ENCODE measurements at places on chromosomes 2 and 18. TPM values are rescaled to one million over a fixed set of nuclear protein-coding genes. Genes with fewer than 3 reads are reported as not detected.

The GREB1 gene
- total RNA-seq = 0.13 TPM

The ARHGAP28 gene
- total RNA-seq = 5.3 TPM

The SF3B6 gene
- total RNA-seq = 169 TPM

The KDM3A gene
- total RNA-seq = 11.6 TPM

The ITPRIPL1 gene
- 5.3 TPM for total RNA-seq

The PLGLB2 gene
- total RNA-seq = 0.32 TPM

The HMSD gene
- 0.78 TPM for total RNA-seq

The TET3 gene
- total RNA-seq = 4.8 TPM

The AKAIN1 gene
- not detected for total RNA-seq

The PCARE gene
- total RNA-seq = not detected

The SRBD1 gene
- 9.1 TPM for total RNA-seq

The DSC3 gene
- total RNA-seq = 1.4 TPM

The KIAA1328 gene
- 4.0 TPM for total RNA-seq

The IL18RAP gene
- total RNA-seq = 0.26 TPM

The CKAP2L gene
- total RNA-seq = 19.4 TPM

The MBP gene
- 1.8 TPM for total RNA-seq

The STPG4 gene
- not detected for total RNA-seq

The ERFE gene
- 2.4 TPM for total RNA-seq

The STARD6 gene
- not detected for total RNA-seq

The RAB6D gene
- total RNA-seq = not detected

The LRATD1 gene
- total RNA-seq = 0.64 TPM

The POU3F3 gene
- total RNA-seq = 0.39 TPM

The EVX2 gene
- total RNA-seq = not detected

The TDRD15 gene
- not detected for total RNA-seq

The CIAO1 gene
- 94.4 TPM for total RNA-seq

The TBR1 gene
- under 0.01 TPM for total RNA-seq

The KCNE4 gene
- total RNA-seq = 5.0 TPM

The XDH gene
- 0.52 TPM for total RNA-seq

The ANTXR1 gene
- 98.2 TPM for total RNA-seq

The ACTR1B gene
- total RNA-seq = 40.2 TPM

The HOXD1 gene
- total RNA-seq = not detected

The CAPN13 gene
- not detected for total RNA-seq

The SLC14A1 gene
- not detected for total RNA-seq

The C1QL2 gene
- total RNA-seq = not detected

The CDH19 gene
- total RNA-seq = 0.13 TPM

The GKN2 gene
- total RNA-seq = not detected

The TMEM247 gene
- total RNA-seq = not detected

The PLB1 gene
- total RNA-seq = not detected

The GREB1L gene
- total RNA-seq = under 0.01 TPM

The BOLL gene
- total RNA-seq = 0.08 TPM

The GNAL gene
- 1.8 TPM for total RNA-seq

The NYAP2 gene
- total RNA-seq = under 0.01 TPM

The GPBAR1 gene
- total RNA-seq = 0.26 TPM

The PMAIP1 gene
- total RNA-seq = 43.3 TPM

The PIEZO2 gene
- 25.4 TPM for total RNA-seq

The SPATA3 gene
- total RNA-seq = not detected

The KCNIP3 gene
- 0.96 TPM for total RNA-seq

The REG3A gene
- not detected for total RNA-seq

The L3MBTL4 gene
- 0.24 TPM for total RNA-seq

The IL36B gene
- not detected for total RNA-seq

The STAMBP gene
- total RNA-seq = 32.3 TPM

The FAM237A gene
- not detected for total RNA-seq

The SNTG2 gene
- not detected for total RNA-seq

The SCYGR4 gene
- not detected for total RNA-seq

The DPP10 gene
- total RNA-seq = 2.6 TPM

The LRP2 gene
- total RNA-seq = not detected

The STAT4 gene
- 0.64 TPM for total RNA-seq
